ENCODE measurements at places on chromosomes 6 and 20.

- DNase-seq, result no peak
These were observed 28.1 kb downstream of the MAP1LC3A start for GRCh38 chr20:34586488-34587163.

- DNase-seq, result no peak
These were observed 14.5 kb downstream of the CSNK2A1 start for GRCh38 chr20:528923-529604.

- peak; percentile 69 for DNase-seq
These were observed 43.3 kb downstream of the PPARD start for GRCh38 chr6:35385457-35386202.

GRCh38 chr6:67129780-67130179 is 1422.8 kb upstream of the EYS start:
- DNase-seq, result no peak

GRCh38 chr6:42973926-42974325 is 5.1 kb downstream of the PEX6 start:
- DNase-seq, result no peak

DNA sequence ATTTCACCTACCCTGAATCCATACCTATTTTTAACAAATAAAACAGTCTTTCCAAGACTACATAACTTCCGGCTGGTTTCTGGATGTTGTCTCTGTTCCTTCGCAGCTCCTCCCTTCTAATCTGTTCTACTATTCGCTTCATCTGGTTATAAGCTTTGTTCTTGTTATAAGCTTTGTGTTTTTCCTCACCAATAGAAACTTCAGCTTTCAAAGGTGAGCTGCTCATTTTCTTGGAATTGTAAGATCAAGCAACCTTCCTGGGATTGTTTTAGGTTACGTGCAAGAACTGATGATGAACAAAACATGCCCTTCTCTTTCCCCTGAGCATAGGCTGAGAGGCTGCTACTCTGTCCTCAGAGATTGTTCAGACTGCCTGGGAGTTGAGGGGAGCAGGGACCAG is 2.1 kb downstream of the GFOD1 start:
- DNase-seq, result no peak

GRCh38 chr6:81808851-81809570 is 56.5 kb upstream of the TENT5A start:
- DNase-seq, result no peak

GRCh38 chr6:45084257-45084656 is 243.9 kb upstream of the RUNX2 start:
- no peak for DNase-seq

GRCh38 chr20:9663423-9663822 is 149.0 kb downstream of the LAMP5 start:
- no peak for DNase-seq

DNA sequence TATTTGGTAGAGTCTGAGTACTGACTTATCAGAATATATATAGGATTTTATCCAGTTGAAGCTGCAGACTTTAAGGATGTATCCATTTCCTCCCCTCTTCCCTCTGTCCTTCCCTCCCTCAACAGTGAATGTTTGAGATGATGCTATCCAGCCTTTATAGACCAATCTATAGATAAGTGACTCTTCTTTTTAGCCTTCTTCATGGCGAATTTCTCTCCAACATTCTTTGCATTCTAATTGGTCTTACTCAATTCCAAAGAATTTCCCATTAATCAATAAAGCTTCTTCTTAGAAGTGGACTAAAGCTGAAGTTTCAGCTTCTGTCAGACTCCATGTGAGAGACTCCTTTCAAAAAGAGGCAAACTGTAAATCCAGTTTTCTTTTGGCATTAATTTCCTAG is 99.3 kb downstream of the AIG1 start:
- DNase-seq, result no peak

DNA sequence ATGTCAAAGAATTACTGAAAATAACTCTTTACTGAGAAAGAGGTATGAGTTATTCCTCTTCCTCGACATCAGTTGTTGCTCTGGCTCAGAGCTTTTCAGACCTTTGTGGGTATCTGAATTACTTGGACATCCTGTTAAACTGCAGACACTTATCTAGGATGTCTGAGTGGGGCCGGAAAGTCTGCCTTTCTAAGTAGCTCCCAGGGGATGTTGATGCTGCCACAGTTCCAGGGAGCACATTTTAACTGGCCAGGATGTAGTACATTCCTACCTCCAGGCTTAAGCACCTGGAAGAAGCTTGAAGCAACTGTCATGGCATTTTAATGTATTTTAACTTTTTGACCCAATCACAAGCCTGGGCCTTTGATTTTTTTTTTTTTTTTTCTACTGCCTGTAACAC is 265.8 kb upstream of the PLCB4 start:
- DNase-seq, result no peak

DNA sequence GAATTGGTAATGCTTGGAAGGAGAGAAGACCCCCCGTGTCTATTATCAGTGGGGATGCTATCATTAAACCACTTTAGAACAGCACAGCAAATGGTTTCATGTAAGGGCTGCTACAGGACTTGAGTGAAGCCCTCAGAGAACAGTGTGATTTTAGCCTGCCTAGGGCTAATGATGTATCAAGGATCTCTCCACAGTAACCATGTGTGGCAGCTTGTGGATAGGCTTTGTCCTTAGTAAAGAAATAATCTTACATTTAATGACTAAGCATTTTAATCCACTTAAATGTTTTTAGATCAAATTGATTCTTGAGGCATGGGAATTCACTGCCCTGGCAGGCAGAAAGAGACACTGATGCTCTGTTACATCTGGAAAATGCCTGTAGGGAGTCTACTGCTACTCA is 495.1 kb downstream of the NKAIN2 start:
- DNase-seq, result no peak

GRCh38 chr6:34644716-34645115 is 51.9 kb downstream of the ILRUN start:
- no peak for DNase-seq

GRCh38 chr6:43849844-43850243 is 79.8 kb downstream of the VEGFA start:
- no peak for DNase-seq

Data from right forelimb (tissue), 1 donor.